ENCODE measurements at places on chromosomes 11 and 22. TPM values are rescaled to one million over a fixed set of nuclear protein-coding genes. Genes with fewer than 3 reads are reported as not detected.

- peak overlapping the region; percentile 51 for H3K27ac ChIP-seq
- H3K36me3 ChIP-seq: peaks cover 31% of the 10 kb centered on the region
- no peak for DNase-seq
- no peak overlapping the region for H3K4me3 ChIP-seq
Observed at GRCh38 chr22:17733466-17733865, 40.8 kb downstream of the BID start.

DNA sequence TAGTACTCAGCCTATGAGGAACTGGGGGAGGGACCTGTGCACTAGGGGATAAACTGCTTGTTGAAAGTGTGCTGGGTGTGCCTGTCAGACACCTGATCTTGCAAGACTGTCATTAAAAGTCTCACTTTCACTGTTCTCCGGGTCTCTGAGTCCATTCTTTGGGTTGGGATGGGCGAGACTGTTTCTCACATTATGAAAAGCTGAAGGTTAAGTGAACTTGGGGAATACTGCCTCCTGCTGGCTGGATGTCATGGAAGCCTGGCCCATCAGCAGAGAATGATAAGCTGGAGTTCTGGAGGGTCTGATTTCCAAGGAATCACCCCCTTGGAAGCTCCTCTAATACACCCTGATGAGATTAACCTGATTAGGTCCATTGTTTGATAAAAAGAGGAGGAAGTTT is 9.0 kb upstream of the VPREB1 start:
- no peak overlapping the region for H3K27ac ChIP-seq
- H3K4me1 ChIP-seq: no peaks in the 10 kb centered on the region
- H3K4me3 ChIP-seq: no peak overlapping the region
- no peaks in the 10 kb centered on the region for H3K36me3 ChIP-seq
- DNase-seq: no peak
- H3K27me3 ChIP-seq: no peaks in the 10 kb centered on the region

DNA sequence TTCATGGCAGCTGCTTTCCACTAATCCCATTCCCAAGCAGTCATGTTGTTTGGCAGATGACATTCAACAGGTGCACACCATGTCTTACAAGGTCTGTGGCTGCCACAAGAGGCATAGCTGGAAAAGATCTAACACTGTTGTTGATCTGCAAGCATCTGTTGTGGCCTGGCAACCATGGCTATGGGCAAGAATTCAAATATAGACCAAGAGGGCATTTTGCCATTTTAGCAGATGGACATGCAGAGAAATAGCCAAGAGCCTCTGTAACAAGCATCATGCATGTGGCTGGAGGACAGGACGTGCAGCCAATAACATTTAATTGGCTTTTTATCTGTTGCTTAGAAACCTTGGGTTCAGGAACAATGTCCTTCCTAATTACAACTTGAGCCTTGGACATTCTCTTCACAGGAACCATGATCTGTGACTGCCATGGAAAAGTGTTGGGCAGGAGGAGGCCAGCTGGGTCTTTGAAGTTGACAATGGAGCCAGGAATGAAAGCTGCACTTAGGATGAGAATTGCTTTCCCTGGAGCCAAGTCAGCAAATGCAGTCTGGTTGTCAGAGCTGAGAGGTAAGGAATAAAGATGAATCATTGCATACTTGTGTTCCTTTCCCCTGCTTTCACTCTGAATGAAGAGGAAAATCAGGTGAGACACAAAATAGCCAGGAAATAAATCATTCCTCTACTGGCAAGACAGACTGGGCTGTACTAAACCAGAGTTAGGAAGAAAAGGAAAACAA is 113.6 kb upstream of the ANO5 start:
- no peak overlapping the region for H3K4me3 ChIP-seq
- no peaks in the 10 kb centered on the region for H3K27me3 ChIP-seq
- H3K27ac ChIP-seq: no peak overlapping the region
- H3K36me3 ChIP-seq: no peaks in the 10 kb centered on the region
- DNase-seq: no peak

DNA sequence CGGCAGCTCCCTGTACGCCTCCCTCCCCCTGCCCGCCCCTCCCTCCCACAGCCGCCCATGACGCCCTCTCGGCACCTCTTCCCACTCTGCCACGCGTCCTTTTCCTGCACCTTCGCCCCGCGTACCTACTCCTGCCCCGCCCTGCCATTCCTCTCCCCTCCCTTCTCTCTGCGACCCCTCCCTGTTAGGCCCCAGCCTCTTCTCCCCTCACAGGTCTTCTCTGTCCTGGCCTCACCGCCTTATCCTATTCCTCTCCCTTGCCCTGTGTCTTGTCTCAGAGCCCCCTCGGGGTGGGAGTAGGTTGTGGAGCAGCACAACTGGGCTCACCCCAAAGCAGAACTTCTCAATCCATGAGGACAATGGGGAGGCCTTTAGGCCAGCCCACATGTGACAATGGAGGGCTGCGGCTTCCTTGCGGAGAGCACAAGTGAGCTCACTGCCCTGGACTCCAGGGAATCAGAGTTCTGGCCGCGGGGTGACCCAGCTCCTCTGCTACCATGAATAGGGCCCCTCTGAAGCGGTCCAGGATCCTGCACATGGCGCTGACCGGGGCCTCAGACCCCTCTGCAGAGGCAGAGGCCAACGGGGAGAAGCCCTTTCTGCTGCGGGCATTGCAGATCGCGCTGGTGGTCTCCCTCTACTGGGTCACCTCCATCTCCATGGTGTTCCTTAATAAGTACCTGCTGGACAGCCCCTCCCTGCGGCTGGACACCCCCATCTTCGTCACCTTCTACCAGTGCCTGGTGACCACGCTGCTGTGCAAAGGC is 539 bp downstream of the SLC35C1 start:
- H3K36me3 ChIP-seq: peaks cover 7% of the 10 kb centered on the region
- H3K27me3 ChIP-seq: no peaks in the 10 kb centered on the region
- peak; percentile 80 for DNase-seq
- H3K4me1 ChIP-seq: peaks cover 32% of the 10 kb centered on the region

DNA sequence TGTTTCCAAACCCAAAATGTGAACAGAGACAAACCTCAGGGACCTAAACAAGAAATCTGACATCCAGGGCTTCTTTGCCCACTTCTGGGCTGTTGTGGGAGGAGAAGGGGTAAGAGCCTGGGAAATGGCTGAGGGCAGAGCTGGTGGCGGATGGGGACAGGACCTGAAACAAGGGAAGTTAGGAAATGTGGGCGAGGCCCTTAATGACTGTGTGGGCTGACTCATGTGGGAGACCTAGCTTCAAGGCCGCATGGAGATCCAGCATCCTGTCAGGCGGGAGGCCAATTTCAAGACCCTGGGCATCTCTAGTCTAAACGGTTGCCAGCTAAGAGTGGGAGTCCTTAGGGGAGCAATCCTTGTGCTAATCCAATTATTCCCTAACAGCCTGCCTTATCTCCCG is 2.1 kb upstream of the OAF start:
- DNase-seq: peak; percentile 60
- H3K27ac ChIP-seq: peak overlapping the region; percentile 7
- no peak overlapping the region for H3K4me3 ChIP-seq
- H3K36me3 ChIP-seq: no peaks in the 10 kb centered on the region
- H3K4me1 ChIP-seq: peaks cover 38% of the 10 kb centered on the region
- H3K27me3 ChIP-seq: no peaks in the 10 kb centered on the region

GRCh38 chr11:81444297-81444696 is 1289.4 kb downstream of the FAM181B start:
- H3K27ac ChIP-seq: no peak overlapping the region
- H3K4me1 ChIP-seq: no peaks in the 10 kb centered on the region
- no peak overlapping the region for H3K4me3 ChIP-seq
- no peaks in the 10 kb centered on the region for H3K36me3 ChIP-seq
- H3K27me3 ChIP-seq: no peaks in the 10 kb centered on the region

DNA sequence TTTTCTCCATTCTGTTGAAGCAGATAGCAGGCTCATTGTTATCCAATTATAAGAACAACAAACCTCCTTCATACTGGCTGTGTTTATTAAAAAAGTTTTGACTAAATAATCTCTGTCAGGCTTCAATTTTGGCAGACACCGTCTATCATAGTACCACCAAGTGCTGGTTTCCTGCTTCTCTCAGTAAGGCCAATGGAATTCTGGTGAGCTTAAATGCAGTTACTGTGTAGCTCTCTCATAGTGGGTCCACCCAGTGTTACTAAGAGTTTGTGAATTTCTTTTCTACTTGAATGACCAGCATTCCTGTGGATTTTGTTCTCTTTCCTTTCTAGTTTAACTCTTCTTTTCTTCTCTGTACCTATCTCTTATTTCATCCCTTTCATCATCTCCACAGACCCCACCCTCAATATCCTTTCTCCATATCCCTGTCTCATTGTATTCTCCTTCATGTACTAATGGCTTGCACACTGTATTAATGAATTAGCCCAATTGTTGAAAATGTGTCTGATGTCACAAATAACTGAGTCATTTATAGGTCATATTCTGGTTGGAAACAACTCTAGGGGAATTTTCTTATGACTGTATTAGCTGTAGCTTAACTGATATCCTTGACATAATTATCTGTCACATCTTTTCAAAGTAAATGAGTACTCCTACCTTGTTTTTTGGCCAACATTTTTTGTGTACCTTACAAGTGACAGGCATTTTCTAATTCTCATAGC is 372.1 kb downstream of the FAT3 start:
- H3K36me3 ChIP-seq: no peaks in the 10 kb centered on the region
- H3K27ac ChIP-seq: peak overlapping the region; percentile 50
- peaks cover 2% of the 10 kb centered on the region for H3K4me1 ChIP-seq
- no peaks in the 10 kb centered on the region for H3K27me3 ChIP-seq

- no peaks in the 10 kb centered on the region for H3K36me3 ChIP-seq
- H3K27ac ChIP-seq: no peak overlapping the region
- DNase-seq: no peak
- no peaks in the 10 kb centered on the region for H3K27me3 ChIP-seq
- no peaks in the 10 kb centered on the region for H3K4me1 ChIP-seq
- no peak overlapping the region for H3K4me3 ChIP-seq
Observed at GRCh38 chr22:49582181-49582580, 245.5 kb downstream of the BRD1 start.

The WEE1 gene
- 29.3 TPM for total RNA-seq

The RGL4 gene
- total RNA-seq: not detected

All from astrocyte (in vitro differentiated cells and primary cell).